Muscle of arm (tissue), 14 donors: ENCODE measurements at places on chromosomes 12 and 14. TPM values are rescaled to one million over a fixed set of nuclear protein-coding genes. Genes with fewer than 3 reads are reported as not detected.

- peak; percentile 16 for DNase-seq
These were observed 505 bp downstream of the KCNC2 start for GRCh38 chr12:75208856-75209811.

DNA sequence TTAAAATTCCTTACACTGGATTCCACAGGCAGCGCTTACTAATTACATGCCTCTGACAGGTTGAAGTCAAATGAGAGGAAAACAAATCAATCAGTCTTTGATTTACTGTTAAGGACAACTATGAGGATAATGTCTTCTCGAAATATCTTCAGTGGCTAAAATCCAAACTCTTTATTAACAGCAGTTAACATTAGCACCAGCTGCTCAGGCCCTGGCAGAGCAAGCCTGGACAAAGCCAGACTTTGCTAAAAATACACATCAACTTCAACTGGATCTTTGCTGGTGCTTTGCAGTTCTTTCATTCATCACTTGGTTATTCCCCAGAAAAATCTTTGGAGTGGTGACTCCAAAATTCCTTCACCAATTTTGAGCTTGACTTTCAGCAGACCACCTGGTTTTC lies 98.7 kb downstream of the HECTD4 start:
- DNase-seq, result no peak

DNA sequence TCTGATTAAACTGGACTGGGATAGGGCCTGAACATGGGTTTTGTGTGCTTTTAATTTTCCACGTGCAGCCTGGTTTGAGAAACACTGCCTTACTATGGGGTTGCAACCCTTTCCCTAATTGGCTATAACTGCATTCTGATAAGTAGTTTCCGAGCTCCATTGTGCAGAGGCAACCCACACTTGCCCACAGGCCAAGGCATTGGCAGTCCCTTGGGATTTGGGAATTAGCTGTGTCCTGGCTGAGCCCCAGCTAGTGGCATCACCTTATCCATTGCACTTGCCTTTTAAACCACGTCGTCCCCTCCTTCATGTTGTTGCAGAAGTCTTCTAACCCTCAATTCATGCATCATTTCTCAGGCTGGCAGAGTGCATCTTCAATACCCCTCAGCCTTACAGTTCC lies 10.2 kb downstream of the VCPKMT start:
- no peak for DNase-seq

DNA sequence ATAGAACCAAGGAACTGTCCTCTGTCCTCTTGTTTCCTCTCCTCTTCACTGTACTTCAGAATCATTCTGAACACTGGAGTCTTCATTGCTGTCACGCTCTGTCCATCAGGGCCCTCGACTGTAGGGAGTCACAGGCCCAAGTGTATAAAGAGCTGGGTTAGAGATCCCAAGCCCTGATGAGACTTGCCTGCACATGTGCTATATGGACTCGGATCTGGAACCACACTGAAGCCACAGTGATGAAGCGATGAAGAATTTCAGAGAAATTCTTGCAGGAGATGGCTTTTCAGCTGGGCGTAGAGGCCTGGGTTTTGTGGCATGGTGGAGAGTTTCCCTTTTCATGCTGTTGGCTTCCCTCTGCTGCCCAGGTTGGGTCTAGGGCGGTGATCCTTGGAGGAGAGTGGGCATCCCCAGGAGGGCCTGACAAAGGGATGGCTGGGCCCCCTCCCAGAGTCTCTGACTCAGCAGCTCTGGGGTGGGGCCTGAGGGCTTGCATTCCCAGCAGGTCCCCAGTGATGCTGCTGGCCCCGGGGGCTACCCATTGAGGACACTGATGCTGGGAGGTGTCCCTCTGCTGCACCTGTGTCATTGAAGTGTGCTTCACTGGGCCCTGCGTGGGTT lies 39.6 kb upstream of the YY1 start:
- DNase-seq, result no peak

- no peak for DNase-seq
These were observed 4.7 kb upstream of the C1R start for GRCh38 chr12:7096979-7097378.

GRCh38 chr14:106850913-106851825 lies 1324.8 kb downstream of the TMEM121 start:
- DNase-seq, result no peak

GRCh38 chr12:65740506-65740872 lies 83.8 kb upstream of the HMGA2 start:
- DNase-seq, result no peak

DNA sequence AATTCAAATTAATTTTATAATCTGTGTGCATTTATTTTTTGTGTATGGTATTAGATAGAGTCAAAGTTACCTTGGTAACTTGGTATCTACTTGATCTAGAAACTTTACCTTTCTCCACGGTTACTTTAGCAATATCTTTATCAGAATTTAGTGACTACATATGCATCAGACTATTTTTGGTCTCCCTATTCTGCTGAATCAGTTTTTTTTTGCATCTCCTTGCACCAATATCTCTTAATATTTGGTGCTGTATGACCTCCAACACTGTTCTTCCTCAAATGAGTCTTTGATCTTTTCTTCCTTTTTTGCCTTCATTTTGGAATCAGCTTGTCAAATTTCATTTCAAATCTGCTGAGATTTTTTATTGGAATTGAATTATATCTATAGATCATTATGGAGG lies 828.2 kb upstream of the FOXG1 start:
- DNase-seq, result no peak

GRCh38 chr14:68781161-68782021 lies 11.5 kb downstream of the ZFP36L1 start:
- DNase-seq, result no peak

DNA sequence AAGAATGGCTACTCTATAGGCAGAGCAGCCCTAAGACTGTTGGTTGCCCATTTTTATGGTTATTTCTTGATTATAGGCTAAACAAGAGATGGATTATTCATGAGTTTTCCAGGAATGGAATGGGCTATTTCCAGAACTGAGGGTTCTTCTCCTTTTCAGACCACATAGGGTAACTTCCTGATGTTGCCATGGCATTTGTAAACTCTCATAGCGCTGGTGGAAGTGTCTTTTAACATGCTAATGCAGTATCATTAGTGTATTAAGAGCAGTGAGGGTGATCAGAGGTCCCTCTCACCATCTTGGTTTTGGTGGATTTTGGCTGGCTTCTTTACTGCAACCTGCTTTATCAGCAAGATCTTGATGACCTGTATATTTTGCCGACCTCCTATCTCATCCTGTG lies 904.6 kb upstream of the FBXO33 start:
- DNase-seq, result no peak

DNA sequence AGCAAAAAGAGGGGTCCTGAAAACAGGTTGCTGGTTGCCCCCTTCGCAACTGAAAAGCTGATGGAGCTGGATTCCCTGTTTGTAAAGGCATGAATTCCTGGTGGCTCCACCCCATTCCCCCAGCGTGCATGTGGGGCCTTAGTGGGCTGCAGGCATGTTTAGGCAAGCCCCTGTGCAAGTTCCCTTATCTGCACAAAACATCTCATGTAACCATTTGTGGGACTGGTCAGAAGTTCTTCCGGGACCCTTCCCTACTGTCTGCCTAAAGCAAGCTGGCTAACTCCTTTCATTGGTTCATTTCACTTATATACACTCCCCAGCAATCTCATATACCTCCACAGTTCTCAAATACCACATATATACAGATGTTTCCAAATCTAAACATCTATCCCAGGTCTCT lies 24.0 kb upstream of the HIGD1C start:
- no peak for DNase-seq

GRCh38 chr12:1916371-1917171 lies 1.9 kb downstream of the CACNA2D4 start:
- DNase-seq, result no peak

DNA sequence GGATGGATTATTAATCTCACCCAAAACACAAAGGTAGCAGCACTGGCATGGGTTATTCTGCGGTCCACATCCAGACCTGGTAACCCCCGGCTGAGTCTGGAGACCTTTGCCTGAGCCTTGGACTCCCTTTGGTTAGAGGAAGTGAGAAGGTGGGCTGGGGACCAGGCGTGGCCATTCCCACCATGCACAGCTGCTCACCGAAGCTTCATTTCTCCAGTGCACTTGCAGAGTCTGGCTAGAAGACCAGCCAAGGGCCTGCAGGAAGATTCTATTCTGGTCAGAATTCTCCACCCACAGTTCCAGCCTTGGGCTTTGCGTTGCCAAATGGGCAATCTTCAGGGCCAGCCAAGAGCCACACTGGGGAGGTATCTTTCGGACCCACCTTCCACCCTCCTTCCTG lies 73.0 kb downstream of the LGMN start:
- no peak for DNase-seq

DNA sequence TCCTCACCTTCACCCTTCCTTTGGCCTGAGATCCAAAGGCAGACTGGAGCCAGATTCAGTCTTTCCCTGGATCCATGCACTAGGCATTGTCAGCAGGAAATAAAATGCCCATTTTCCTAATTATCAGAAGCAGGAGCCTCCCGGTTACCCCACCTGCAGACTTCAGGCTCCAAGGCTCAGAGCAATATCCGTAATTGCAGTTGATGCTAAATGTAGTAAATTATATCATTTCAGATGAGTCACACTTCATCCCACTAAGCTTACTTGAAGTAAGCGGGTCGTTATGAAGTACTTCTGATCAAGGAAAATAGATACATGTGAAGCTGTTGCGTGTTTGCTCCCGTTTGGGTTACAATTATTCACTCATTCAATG lies 110.7 kb upstream of the SFSWAP start:
- DNase-seq, result no peak

GRCh38 chr14:40410708-40411107 lies 978.5 kb upstream of the FBXO33 start:
- DNase-seq, result no peak

DNA sequence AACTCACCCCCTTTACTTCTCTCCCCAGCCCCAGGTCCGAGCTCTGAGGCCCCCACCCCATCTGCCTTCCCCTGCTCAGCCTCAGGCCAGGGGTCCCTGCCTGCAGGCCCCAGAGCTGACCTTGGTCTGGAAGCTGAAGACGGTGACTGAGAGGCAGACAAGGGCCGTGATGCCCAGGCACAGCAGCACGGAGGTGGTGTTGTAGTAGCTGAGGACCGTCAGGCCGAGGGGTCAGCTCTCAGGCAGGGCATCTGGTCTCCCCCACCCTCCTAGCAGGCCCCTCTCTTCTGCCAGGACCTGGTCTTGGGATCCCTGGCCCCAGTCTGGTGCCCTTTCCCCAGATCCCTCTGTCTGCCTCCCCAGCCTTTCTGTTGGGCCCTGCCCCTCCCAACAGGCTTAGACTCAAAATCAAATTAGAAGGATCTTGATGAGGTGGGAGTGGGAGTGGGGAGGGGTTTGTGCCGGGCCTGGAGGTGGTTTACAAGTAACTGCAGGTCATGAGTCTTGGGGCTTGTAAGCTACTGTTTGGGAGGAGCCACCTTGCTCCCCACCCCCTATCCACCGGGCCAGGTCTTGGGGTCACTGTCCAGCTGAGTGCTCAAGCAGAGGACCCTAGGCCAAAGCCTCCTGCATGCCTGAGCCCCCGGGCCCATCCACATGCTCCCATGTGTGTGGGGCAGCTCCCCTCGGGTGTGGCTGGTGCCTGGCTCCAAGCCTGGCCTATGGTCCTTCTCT lies 14.2 kb downstream of the FAIM2 start:
- DNase-seq, result no peak

GRCh38 chr12:115871714-115872113 lies 405.8 kb downstream of the MED13L start:
- no peak for DNase-seq

DNA sequence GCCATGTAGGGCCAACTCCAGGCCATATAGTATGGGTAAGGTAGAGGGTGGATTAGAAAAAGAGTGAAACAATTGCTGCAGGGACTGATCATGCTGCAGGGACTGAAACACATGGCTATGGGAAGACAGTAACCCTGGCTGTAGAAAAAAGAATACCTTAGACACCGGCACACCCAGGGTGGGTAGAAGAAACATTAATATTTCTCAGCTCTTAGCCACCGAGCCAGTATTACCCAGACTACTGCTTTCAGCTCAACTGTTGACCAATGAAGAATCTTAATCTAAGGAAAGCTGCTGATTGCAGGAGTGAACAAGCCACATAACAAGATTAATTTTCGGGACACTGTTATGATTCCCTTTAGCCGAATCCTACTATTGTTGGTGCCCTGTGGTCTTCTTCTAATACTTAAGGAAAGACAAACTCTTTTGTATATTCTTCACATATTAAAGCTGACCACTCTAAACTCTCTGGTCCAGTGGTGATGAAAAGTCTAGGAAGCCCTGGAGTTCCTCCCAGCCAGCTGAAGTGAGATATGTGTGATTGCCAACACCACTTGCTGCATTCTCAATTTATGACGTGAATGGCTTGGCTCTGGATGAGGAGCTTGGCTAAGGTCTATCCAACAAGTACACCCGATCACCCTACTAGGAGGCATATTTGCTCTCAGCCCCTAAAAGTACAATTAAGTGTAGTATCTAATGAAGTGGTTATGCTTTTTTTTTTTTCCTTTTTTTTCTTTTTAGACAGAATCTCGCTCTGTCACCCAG lies 69.2 kb downstream of the NOVA1 start:
- peak; percentile 66 for DNase-seq

DNA sequence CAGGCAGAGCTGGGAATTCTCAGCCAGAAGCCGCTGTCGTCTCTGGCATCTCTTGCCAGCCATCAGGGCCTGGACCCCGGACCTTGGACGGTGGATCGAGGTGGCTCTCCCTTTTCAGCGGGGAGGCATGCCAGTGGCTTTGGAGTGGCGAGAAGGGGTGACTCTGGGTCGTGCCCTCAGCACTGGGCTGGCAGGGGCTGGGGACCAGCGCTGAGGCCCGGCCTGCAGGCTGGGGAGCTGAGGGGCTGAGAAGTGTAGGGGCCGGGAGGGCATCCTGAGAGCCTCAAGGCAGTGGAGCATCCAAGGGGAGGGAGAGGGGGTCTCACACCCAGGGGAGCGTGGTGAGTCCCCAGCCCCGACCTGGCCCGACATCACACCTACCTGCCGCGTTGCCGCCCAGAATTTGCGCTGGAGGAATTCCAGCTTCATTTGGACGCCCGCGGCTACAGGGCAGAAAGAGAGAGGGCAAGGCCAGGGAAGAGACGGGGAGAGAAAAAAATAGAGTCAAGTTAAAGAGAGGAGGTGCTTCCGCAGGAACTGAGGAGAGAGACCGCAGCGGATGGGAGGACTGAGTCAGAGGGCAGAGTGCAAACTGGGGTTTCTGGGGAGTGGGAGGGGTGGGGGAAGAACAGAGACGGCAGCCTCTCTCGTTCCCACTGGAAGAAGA lies 9.0 kb upstream of the LRTM2 start:
- no peak for DNase-seq

DNA sequence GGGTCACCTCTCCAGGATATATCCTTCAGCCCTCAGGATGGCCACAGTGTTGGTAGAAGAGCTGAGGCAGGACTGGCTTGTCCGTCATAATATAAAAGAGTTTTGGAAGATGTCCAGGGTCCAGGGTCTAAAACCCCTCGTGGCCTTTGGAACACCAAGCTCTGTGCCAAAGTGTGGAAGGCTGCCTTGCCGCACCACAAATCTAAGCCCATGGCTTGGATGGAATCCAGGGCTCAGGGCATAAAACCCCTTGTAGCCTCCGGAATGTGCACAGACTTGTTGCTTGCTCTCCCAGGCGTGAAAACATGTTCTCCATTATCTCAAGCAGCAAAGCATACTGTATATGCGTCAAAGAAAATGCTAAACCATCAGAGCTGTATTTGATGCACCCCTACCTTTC lies 46.7 kb downstream of the TNFAIP2 start:
- DNase-seq, result no peak

Gene C12orf56
- polyA plus RNA-seq, result 1.9 TPM

Gene INHBC
- polyA plus RNA-seq, result not detected

Gene SLCO1B1
- polyA plus RNA-seq, result 0.37 TPM

Gene GOLGA3
- 45.1 TPM for polyA plus RNA-seq

Gene EMP1
- 196 TPM for polyA plus RNA-seq

Gene GTF2A1
- 22.5 TPM for polyA plus RNA-seq

Gene SP7
- 0.05 TPM for polyA plus RNA-seq

Gene KCNH5
- polyA plus RNA-seq, result not detected

Gene KRT4
- polyA plus RNA-seq, result 167 TPM
